H1 (cell line): ENCODE measurements at places on chromosomes 16 and 17. TPM values are rescaled to one million over a fixed set of nuclear protein-coding genes. Genes with fewer than 3 reads are reported as not detected.

GRCh38 chr17:35088356-35088880, 24.9 kb upstream of the RFFL start:
- no peak for DNase-seq
- H3K4me3 ChIP-seq = peak overlapping the region; percentile 86
- H3K27me3 ChIP-seq = no peaks in the 10 kb centered on the region
- H3K27ac ChIP-seq = no peak overlapping the region; the same call in 1 of the 2 replicates
- peaks cover 13% of the 10 kb centered on the region for H3K4me1 ChIP-seq

Gene GPR179
- total RNA-seq = 0.07 and 0.13 TPM in 2 replicates

GRCh38 chr17:79915850-79916430, 76.7 kb upstream of the CBX4 start:
- no peaks in the 10 kb centered on the region for H3K36me3 ChIP-seq
- H3K4me3 ChIP-seq = no peak overlapping the region
- H3K4me1 ChIP-seq = peaks cover 8% of the 10 kb centered on the region
- no peak overlapping the region for H3K27ac ChIP-seq
- no peaks in the 10 kb centered on the region; the same call in 1 of the 2 replicates for H3K27me3 ChIP-seq

DNA sequence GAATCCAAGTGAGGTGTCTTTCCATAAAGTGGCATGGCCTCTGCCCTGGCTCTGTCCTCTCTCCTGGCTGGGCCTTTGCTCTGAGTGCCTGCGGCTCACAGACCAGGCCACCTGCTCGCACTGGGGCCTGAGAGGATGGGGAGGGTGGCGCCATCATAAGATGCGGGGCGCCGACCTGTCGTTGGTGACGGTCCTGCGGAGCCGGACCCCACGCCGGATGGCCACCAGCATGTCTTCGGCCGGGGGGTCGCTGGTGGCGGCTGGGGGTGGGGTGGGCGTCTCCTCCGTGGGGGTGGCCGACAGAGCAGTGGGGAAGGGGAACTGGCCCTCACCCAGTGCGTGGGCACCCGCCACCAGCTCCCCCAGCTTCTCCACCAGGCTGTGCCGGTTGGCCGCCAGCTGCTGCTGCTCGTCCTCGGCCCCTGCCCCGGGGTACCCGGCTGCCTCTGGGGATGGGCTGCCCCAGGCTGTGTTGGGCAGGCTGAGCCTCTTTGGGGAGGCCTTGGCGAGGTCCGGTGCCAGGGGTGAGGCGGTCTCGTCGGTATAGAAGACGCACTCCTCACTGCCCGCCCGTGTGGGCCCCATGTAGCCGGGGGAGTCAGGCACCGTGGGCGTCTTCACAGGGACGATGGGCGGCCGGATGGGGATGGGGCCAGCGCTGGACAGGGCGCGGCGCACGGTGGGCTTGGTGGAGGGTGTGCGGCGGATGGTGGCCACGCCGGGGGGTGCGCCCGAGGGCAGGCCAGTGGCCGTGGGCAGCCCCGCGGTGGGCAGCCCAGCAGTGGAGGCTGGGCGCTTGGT, 17.4 kb downstream of the IL34 start:
- no peak overlapping the region for H3K4me3 ChIP-seq
- DNase-seq = no peak

- H3K27ac ChIP-seq = no peak overlapping the region
- DNase-seq = no peak
- H3K4me3 ChIP-seq = no peak overlapping the region
- H3K36me3 ChIP-seq = peaks cover 8% of the 10 kb centered on the region; the same call in 1 of the 2 replicates
- H3K27me3 ChIP-seq = no peaks in the 10 kb centered on the region
Observed at GRCh38 chr17:17082878-17083277, 40.6 kb downstream of the MPRIP start.

GRCh38 chr17:47813512-47814031, 8.0 kb downstream of the OSBPL7 start:
- no peaks in the 10 kb centered on the region for H3K36me3 ChIP-seq
- H3K27me3 ChIP-seq = no peaks in the 10 kb centered on the region
- H3K27ac ChIP-seq = no peak overlapping the region
- DNase-seq = no peak
- no peaks in the 10 kb centered on the region for H3K4me1 ChIP-seq
